ENCODE measurements at places on chromosomes 7 and 10. TPM values are rescaled to one million over a fixed set of nuclear protein-coding genes. Genes with fewer than 3 reads are reported as not detected.

- no peak overlapping the region for H3K27ac ChIP-seq
- peak; percentile 29 for DNase-seq
- no peak overlapping the region for H3K4me3 ChIP-seq
- H3K36me3 ChIP-seq, result no peaks in the 10 kb centered on the region
- H3K27me3 ChIP-seq, result no peaks in the 10 kb centered on the region
- peaks cover 6% of the 10 kb centered on the region for H3K4me1 ChIP-seq
Measured at GRCh38 chr10:16847644-16848043, 30.4 kb upstream of the RSU1 start.

- no peaks in the 10 kb centered on the region for H3K36me3 ChIP-seq
- H3K27ac ChIP-seq, result no peak overlapping the region
- H3K27me3 ChIP-seq, result peaks cover 83% of the 10 kb centered on the region
- H3K4me1 ChIP-seq, result no peaks in the 10 kb centered on the region
- no peak overlapping the region for H3K4me3 ChIP-seq
- DNase-seq, result peak; percentile 6
Measured at GRCh38 chr10:100730725-100731406, 14.5 kb upstream of the PAX2 start.

DNA sequence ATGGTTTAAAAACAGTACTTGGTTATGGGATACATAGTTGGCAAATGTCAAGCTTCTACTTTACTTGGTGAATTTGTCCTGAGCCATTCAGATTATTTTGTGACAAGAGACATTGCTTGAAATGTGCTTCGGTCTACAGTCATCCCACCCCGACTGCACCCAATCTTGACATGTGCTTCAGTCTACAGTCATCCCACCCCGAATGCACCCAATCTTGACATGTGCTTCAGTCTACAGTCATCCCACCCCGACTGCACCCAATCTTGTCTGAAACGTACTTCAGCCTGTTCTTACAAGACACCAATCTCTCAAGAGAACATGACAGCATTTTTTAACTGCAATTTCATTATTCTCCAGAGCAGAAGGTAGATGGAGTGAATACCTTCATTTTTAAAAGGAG is 47.8 kb downstream of the PRKCQ start:
- no peak overlapping the region for H3K4me3 ChIP-seq
- no peaks in the 10 kb centered on the region for H3K36me3 ChIP-seq
- no peaks in the 10 kb centered on the region for H3K27me3 ChIP-seq

DNA sequence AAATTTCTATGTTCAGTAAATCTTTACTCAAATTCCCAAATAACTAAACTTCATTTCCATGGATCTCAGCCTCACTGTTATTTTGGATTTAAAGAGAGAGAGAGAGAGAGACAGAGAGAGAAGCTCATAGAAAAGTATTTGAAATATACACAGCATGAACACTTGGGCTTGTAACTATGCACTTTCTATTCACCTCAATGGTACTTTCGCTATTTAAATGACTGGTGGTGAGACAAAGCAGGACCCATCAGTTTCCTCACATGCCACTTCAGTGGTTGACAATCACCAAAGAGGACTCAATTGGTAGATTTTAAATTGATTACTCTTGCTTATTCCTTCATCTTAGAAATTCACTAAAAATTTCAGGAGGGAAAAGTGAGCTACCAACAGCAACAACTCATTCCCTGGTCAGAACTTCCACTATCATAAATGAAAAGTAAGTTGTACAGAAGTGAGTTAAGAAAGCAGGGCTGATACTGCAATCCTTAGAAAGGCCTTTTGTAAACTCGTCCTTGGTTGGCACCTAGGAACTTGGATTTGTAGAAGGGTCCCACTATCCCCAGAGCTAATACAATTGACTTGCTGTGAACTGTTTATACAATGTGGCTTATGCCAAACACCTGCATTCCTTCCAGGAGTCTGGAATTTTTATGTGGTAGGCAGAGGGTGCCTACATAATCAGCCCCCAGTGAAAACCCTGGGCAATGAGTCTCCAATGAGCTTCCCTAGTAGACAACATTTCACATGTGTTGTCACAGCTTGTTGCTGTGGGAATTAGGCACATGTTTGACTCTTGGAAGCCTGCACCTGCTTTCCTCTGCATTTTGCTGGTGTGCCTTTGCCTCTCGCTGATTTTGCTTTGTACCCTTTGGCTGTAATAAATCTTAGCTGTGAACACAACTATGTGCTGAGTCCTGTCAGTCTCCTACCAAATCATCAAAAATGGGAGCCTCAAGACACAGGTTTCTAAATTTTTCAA is 10.8 kb downstream of the ERLIN1 start:
- no peaks in the 10 kb centered on the region for H3K4me1 ChIP-seq
- no peak overlapping the region for H3K4me3 ChIP-seq
- DNase-seq, result no peak
- no peaks in the 10 kb centered on the region for H3K27me3 ChIP-seq
- H3K27ac ChIP-seq, result no peak overlapping the region
- H3K36me3 ChIP-seq, result peaks cover 11% of the 10 kb centered on the region

- DNase-seq, result peak; percentile 63
- peaks cover 3% of the 10 kb centered on the region for H3K4me1 ChIP-seq
- no peak overlapping the region for H3K4me3 ChIP-seq
- no peaks in the 10 kb centered on the region for H3K36me3 ChIP-seq
Measured at GRCh38 chr10:44946205-44946604, 13.4 kb upstream of the RASSF4 start.

GRCh38 chr7:155665957-155666287 is 21.5 kb downstream of the RBM33 start:
- H3K27me3 ChIP-seq, result no peaks in the 10 kb centered on the region
- no peak overlapping the region for H3K4me3 ChIP-seq
- DNase-seq, result peak; percentile 93
- H3K27ac ChIP-seq, result peak overlapping the region; percentile 65

DNA sequence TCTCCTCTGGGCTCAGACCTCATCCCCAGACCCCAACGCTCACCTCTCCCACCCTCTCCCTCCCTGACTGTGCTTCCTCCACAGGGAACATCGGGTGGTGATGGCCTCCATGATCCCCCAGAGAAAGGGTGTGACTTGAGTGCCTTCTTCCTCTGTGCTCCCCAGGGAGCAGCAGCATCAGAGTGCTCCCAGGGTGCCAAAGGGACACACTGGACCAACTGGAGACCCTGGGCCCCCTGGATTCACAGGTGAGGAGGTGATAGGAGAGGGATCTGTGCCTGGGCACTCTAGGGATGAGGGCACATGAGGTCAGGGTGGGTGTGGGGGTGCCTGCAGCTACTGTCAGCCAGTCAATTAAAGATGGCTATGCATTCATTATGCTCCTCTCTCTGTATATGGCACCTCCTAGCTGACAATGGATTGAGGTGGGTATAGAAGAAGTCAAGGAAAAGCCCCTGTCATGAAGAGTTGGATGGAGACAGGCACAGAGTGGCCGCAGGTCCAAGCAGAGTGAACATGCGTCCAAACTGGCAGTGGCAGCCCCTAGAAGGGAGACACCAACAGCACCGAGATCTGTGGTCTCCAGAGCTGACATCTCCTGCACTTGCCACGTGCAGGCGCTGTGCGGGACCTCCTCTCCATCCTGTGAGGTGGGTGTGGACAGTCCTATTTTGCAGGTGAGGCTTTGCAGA is 15.5 kb upstream of the VOPP1 start:
- no peaks in the 10 kb centered on the region for H3K4me1 ChIP-seq
- H3K27me3 ChIP-seq, result peaks cover 16% of the 10 kb centered on the region
- no peak for DNase-seq
- H3K27ac ChIP-seq, result no peak overlapping the region
- H3K4me3 ChIP-seq, result no peak overlapping the region

DNA sequence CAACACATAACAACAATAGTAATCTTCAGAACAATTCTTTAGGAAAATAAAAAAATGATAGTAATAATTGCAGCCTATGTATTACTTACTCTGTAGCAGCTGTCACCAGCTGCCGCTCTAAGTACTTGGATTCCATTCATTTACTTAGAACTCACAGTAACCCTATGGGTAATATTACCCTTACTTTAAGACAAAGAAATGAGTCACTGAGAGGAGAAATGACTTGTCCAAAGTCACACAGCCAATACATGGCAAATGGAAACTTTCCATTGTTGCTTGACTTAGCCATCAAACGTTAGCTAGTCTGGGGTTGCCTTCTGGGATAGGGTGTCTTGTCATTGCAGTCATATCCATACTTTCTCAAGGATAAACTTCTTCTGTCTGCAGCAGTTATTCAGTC is 3.6 kb downstream of the CCNY start:
- peak; percentile 39 for DNase-seq
- H3K4me1 ChIP-seq, result peaks cover 10% of the 10 kb centered on the region
- H3K27ac ChIP-seq, result no peak overlapping the region
- H3K36me3 ChIP-seq, result no peaks in the 10 kb centered on the region
- no peak overlapping the region for H3K4me3 ChIP-seq

DNA sequence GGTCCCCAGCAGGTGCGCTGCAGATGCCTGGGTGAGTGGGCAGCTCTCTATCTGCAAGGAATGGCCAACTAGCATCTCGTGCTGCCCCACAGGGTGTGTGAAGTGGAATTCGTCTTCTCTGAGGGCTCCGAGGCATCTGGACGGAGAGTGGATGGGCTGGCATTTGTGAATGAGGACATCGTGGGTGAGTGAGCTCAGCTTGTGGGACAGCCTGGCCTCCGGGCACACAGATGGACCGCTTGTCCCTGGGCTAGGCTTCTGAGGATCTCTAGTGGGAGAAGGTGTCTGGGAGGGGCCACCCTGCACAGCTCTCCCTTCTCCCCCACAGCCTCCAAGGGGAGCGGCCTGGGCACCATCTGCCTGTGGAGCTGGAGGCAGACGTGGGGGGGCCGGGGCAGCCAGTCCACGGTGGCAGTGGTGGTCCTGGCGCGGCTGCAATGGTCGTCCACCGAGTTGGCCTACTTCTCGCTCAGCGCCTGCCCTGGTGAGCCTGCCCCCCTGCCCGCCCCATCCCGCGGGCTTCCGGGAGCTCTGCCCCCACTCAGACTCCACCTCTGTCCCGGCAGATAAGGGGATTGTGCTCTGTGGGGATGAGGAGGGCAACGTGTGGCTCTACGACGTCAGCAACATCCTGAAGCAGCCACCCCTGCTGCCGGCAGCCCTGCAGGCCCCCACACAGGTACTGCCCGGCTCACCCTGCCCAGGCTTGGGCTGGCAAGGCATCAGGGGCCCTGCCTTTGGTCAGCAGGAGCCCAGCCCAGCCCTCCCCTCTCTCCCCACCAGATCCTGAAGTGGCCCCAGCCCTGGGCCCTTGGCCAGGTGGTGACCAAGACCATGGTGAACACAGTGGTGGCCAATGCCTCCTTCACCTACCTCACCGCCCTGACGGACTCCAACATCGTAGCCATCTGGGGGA is 6.3 kb downstream of the POLR2J start:
- H3K4me1 ChIP-seq, result no peaks in the 10 kb centered on the region
- no peak overlapping the region for H3K4me3 ChIP-seq
- H3K36me3 ChIP-seq, result peaks cover 38% of the 10 kb centered on the region
- DNase-seq, result no peak
- H3K27ac ChIP-seq, result no peak overlapping the region

GRCh38 chr7:28483908-28484605 is 71.7 kb downstream of the CREB5 start:
- DNase-seq, result peak; percentile 51
- H3K4me3 ChIP-seq, result no peak overlapping the region
- no peaks in the 10 kb centered on the region for H3K36me3 ChIP-seq
- no peak overlapping the region for H3K27ac ChIP-seq

DNA sequence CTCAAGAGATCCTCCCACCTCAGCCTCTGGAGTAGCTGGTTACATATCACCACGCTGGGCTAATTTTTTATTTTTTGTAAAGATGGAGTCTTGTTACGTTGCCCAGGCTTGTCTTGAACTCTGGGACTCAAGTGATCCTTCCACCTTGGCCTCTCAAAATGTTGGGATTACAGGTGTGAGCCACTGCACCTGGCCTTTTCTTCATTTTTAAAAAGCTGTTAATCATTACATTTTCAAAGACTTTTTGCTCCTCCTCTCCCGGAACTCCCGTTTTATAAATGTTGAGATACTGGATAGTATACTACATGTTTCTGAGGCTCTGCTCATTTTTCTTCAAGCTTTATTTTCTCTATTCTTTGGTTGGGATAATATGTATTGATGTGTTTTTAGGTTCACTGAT is 16.4 kb downstream of the AOAH start:
- no peak overlapping the region for H3K27ac ChIP-seq
- no peak for DNase-seq
- H3K4me1 ChIP-seq, result no peaks in the 10 kb centered on the region
- no peaks in the 10 kb centered on the region for H3K36me3 ChIP-seq
- no peak overlapping the region for H3K4me3 ChIP-seq

GRCh38 chr7:159004411-159004810 is 140.3 kb downstream of the VIPR2 start:
- no peak for DNase-seq
- H3K4me1 ChIP-seq, result no peaks in the 10 kb centered on the region
- H3K27ac ChIP-seq, result no peak overlapping the region
- H3K4me3 ChIP-seq, result no peak overlapping the region
- H3K36me3 ChIP-seq, result no peaks in the 10 kb centered on the region
- no peaks in the 10 kb centered on the region for H3K27me3 ChIP-seq

DNA sequence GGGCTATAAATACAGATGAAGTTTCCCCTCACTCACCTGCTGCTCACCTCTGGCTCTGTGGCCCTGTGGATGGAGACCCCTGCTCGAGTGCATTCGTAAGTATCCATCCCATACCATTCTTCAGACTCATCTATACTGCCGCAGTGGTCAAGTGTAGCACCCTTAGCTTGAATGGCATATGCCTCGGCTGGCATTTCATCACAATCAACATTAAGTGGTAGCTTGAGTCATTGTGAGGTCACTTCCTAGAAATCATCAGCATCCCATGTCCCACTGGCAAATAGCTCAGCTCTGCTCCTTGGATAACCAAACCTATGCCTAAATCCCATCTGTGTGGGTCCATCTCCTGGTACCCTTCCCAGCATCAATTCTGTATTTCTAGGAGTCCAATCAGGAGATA is 38.2 kb downstream of the MDH2 start:
- no peak overlapping the region for H3K4me3 ChIP-seq
- H3K27ac ChIP-seq, result no peak overlapping the region
- DNase-seq, result peak; percentile 59
- no peaks in the 10 kb centered on the region for H3K36me3 ChIP-seq
- peaks cover 20% of the 10 kb centered on the region for H3K4me1 ChIP-seq

GRCh38 chr7:128963327-128963757 is 25.6 kb downstream of the IRF5 start:
- H3K27ac ChIP-seq, result no peak overlapping the region
- DNase-seq, result peak; percentile 37
- no peaks in the 10 kb centered on the region for H3K27me3 ChIP-seq
- peaks cover 17% of the 10 kb centered on the region for H3K36me3 ChIP-seq
- peaks cover 4% of the 10 kb centered on the region for H3K4me1 ChIP-seq

KLF14 gene
- not detected for total RNA-seq

DMBT1 gene
- total RNA-seq, result not detected

WIPF3 gene
- not detected for total RNA-seq

NUPR2 gene
- not detected for total RNA-seq

All from IMR-90 (cell line).